GM12891 (cell line): ENCODE measurements at places on chromosomes 2 and 18.

- DNase-seq, result no peak
Measured at GRCh38 chr2:173572848-173573247, 218.2 kb downstream of the CDCA7 start.

DNA sequence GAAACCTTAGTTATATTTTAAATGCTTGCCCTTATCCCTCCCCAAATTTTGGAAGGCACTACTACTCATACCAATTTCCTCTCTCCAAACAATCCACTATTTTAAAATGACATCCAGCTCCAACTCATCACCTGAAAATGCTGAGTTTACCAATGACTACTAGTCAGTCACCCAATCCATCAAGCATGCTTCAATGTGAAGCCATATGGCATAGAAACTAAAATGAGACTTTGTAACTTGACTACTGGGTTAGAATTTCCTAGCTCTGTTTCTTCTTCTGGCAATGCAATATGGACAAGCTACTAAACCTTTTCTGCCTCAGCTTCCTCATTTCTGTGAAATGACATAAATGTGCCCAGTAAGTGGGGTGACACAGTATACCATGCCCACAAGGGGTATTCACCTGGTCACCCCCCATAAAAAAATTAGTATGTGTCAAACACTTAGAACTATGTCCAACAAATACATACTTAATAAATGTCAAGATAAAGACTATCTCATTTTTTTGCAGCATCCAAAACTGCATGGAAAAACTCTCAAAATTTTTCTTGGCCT is 10.0 kb upstream of the STPG4 start:
- DNase-seq, result no peak

DNA sequence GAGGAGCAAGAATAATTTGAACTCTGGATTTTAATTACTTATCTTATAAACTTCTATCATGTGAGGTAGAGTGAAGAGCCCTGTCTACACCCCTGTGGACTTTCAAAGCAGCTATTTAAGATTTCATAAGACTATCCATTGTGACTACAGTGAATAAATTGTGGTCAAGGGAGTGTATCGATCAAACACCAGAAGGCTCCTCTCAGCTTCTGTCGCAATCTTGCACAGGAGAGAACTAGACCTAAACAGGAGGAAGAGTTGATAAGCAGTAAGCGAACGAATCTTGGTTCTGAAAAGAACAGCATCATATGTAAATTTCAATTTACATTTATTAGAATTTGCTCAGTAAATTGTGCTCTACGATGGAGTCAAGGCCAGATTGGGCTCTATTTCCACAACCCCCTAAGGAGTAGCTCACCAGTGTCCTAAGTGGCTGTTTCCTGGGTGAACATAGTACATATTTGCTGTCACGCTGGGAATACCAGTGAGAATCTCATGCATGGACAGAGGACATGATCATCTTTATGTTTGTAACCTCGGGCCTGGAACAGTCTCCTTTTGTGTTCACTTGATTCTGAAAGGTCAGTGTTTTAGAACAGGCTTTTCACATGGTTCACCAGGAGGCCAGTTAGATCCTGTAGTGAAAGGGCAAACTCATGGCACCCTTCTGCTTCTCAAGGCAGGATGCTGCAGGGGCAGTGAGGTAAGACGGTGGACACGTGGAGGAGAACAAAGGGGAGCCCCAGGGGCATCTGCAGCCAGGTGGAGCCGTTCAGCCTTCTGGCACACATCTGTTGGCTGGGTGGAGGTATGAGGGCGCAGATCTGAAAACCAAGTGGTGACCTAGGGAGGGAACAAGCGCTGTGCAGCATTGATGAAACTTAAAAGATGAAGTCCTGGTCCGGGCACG is 33.3 kb downstream of the NPAS2 start:
- DNase-seq, result no peak

- DNase-seq, result no peak
Measured at GRCh38 chr2:39640107-39640506, 25.6 kb upstream of the TMEM178A start.

DNA sequence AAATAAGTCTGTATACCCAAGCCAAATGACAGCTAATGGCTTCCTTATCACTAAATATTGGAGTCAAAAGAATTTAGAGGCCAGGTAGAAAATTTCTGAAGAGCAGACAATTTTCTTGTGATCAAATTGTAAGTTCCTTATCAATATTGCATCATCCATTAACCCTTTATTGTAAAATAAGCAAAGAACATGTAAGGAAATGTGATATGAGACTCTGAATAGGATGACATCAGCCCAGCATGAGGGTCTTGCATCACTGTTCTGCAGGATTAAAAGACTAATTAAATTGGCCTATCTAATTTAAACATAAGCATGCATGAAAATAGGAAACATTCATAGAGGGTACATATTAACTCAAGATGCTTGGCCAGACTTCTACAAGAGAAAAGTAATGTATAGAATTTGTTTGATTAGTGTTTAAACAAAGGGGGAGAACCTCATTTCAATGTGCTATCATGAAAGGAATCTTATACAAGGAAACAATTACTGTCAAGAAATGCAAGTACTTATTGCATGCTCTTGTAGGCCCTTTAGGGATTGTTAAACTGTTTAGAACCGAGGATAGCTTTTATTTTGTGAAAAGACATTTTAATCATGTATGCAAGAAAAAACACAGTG is 302.9 kb downstream of the PRKCE start:
- no peak for DNase-seq

DNA sequence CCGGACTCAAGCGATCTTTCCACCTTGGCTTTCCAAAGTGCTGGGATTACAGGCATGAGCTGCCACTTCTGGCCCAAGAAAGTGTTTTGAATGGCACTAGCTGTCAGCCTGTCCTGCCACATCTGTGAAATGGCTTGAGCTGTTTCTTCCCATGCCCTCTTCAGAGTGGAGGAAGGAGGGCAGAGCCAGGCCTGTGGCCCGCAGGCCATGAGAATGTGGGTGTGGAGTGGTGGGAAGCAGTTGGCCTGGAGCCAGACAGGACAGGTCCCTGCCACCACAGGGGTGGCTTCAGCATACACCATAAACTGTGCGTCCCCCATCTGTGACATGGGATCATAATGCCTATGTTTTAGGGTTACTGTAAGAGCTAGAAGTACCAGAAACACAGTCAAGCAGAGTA is 6.5 kb downstream of the SLC66A3 start:
- DNase-seq, result no peak

GRCh38 chr2:26013668-26014067 is 20.2 kb upstream of the RAB10 start:
- no peak for DNase-seq

- DNase-seq, result no peak
Measured at GRCh38 chr2:42789751-42790150, 2.6 kb downstream of the HAAO start.

DNA sequence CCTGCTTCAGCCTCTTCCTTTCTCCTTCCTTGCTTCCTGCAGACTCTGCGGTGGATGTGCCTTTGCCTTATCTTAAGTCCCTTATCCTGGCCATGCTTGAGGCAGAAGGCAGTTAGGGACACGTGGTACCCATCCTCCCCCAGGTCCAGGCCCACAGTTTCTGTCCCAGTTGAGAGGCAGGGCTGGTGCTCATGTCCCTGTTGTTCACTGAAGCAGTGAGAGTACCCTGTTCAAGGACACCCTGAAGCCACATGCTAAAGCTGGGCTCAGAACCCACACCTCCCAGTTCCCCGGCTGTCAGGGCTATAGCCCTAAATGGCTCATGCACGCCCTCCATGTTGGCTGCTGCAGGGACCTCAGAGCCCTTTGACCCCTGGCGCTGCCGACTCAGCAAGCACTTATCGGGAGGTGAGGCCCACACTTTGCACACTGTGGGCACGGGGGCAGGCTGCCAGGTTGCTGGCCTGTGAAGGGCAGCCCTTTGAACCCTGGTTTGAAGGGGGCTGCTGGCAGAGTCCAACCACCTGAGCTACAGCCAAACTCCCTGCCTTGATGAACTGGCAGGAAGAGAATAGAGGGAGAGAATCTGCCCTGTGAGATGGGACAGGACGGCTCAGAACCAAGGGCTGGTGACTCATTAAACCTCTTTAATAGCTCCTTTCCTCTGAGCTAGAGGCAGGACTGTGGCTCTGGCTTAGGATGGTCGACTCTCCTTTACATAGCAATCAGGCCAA is 6.3 kb downstream of the KHK start:
- DNase-seq, result no peak
